Activated CD4-positive, alpha-beta T cell treated with anti-CD3 and anti-CD28 coated beads, Interleukin-2, amount 10 ng/mL, durations not matched to agents 24 days and 14 days (primary cell): ENCODE measurements at places on chromosomes 11 and 22. TPM values are rescaled to one million over a fixed set of nuclear protein-coding genes. Genes with fewer than 3 reads are reported as not detected.

DNA sequence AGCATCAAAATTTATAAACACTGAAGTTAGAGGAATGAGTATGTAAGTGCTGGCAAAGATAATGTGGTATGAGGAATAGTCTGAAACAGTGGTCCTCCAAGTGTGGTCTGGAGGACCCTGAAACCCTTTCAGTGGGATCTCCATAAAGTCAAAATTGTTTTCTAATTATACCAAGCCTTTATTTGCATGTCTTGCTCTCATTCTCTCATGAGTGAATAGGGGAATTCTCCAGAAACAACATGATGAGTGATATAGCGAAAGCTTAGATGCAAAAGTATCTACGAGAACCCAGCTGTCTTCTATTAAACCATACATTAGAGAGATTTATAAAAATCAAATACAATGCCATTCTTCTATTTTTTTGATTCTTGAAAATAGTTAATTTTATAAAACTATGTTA lies 145.0 kb upstream of the RAG2 start:
- H3K4me3 ChIP-seq = no peak overlapping the region
- H3K27ac ChIP-seq = no peak overlapping the region
- peaks cover 2% of the 10 kb centered on the region for H3K4me1 ChIP-seq
- no peak for DNase-seq
- H3K27me3 ChIP-seq = peaks cover 11% of the 10 kb centered on the region

- no peak overlapping the region for H3K27ac ChIP-seq
- DNase-seq = no peak
- peaks cover 5% of the 10 kb centered on the region for H3K27me3 ChIP-seq
Observed at GRCh38 chr11:27367881-27368280, 4.9 kb upstream of the CCDC34 start.

GRCh38 chr11:13105237-13105844 lies 96.2 kb downstream of the RASSF10 start:
- peaks cover 5% of the 10 kb centered on the region for H3K27me3 ChIP-seq
- no peak overlapping the region for H3K4me3 ChIP-seq
- no peaks in the 10 kb centered on the region for H3K4me1 ChIP-seq
- no peaks in the 10 kb centered on the region for H3K36me3 ChIP-seq
- H3K27ac ChIP-seq = no peak overlapping the region

Gene SMTNL1
- not detected in 2 replicates for total RNA-seq
